HCEC 1CT (cell line): ENCODE measurements at places on chromosomes 5 and 9.

- DNase-seq = no peak
Observed at GRCh38 chr5:95617057-95617456, 2.8 kb upstream of the GPR150 start.

- DNase-seq = peak; percentile 95
Observed at GRCh38 chr9:107749787-107750444, 260.3 kb upstream of the KLF4 start.

DNA sequence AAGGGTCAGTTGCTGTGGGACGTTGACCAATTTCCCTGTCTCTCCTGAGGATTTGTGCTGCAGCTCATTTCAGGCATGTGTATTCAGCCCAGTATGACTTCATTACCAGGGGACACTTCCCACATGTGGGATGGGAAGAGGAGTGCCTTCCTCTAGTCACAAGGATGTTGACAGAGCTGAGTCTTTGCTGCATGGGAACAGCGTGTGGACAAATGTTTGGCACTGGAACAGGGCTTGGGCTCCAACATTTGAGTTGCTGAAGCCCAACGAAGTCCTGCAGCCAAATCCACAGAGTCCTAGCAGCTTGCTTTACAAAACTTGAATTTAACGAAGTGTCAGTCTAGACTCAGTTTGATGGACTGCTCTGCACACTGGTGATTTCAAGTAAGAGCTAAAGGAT lies 283.2 kb downstream of the SH3GL2 start:
- DNase-seq = no peak

DNA sequence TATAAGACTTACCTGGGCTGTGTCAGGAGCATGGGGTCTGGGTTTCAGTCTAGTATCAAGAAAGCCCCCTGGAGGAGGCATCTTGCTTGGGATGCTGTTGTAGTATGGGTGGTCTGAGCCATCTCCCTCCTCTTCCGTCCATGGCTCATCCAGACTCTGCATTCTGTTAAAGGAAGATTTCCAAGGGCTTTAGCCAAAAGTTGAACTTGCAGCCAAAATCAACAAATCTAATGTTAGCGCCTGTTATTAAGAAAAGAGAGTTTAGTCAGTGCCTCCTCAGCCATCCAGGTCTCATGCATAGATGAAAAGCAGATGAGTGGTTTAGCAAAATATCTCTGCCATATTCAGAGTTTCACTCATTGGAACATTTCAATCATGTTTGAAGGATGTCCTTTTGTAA lies 55.6 kb downstream of the S1PR3 start:
- DNase-seq = no peak

DNA sequence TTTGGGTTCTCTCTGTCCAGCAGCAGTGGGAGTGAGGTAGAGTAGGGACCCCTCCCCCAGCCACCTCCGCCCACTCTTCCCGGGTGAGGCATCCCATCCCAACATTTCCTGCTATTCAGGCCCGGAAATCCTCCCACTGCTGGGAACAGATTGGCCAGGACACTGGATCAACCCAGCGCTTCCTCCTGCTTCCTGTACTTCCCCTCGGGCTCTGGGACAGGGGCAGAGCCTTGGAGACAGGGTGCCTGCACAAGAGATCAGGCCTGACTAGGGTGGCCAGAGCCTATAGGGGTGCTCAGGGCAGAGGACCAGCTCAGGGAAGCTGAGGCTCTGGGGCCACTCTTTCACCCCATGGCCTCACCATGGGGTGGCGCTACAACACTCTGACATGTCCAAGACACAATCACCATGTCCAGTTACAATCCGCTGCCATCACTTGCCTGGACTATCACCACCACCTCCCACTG lies 14.5 kb downstream of the SH2D3C start:
- DNase-seq = no peak

GRCh38 chr9:18861609-18862544 lies 171.1 kb downstream of the SAXO1 start:
- DNase-seq = no peak

- no peak for DNase-seq
Observed at GRCh38 chr9:36135741-36136271, 727 bp upstream of the GLIPR2 start.

GRCh38 chr9:130188860-130189481 lies 16.8 kb downstream of the NCS1 start:
- DNase-seq = no peak

DNA sequence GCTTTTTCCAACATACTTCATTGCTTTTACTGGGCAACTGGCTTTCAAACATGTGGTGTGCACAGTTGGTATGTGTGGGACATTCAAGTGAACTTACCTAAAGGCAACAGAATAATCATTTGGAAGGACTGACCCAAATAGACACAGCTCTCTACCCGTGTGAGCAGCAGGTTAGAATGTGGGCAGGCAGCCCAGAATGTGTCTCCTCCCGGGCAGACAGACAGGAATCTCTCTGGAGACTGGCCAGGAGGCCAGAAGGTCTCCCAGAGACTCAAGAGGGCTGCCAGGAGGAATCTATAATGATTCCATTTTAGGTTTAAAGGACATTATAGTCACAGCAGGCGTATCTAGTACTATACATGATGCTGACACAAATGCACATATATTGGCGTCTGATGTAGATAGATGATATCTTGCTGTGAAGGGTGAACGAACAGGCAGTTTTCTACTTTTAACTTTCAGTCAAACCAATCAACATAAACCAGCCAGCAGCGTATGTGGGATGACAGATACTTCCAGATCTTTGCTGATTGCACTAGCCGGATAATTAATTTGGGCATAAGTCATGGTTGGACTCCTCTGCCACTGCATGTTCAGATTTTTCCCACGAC lies 297.4 kb upstream of the ZNF608 start:
- DNase-seq = peak; percentile 53

GRCh38 chr5:34022121-34022705 lies 14.4 kb upstream of the AMACR start:
- peak; percentile 15 for DNase-seq

- peak; percentile 20 for DNase-seq
Observed at GRCh38 chr5:15752663-15753285, 252.8 kb downstream of the FBXL7 start.

GRCh38 chr9:94517254-94517653 lies 37.6 kb upstream of the PCAT7 start:
- no peak for DNase-seq

GRCh38 chr5:145495741-145496140 lies 339.4 kb downstream of the PRELID2 start:
- peak; percentile 89 for DNase-seq

DNA sequence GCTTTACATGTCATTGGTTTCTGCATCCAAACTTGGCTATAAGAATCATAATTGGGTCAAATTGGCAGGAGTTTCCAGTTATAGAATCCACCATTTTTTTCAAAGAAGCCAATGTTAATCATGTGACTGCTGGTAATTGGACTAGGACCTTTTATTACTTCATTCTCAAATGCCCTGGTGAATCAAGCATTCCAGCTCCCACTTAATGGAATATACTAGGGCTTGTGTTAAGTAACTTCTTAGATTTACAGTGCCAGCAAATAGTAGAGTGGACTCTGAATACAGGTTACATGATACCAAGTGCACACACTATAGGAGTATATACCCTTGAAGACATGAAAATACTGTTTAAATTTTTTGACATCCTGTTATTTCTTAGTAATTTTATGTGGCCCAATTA lies 96.7 kb downstream of the NUDT12 start:
- peak; percentile 14 for DNase-seq

DNA sequence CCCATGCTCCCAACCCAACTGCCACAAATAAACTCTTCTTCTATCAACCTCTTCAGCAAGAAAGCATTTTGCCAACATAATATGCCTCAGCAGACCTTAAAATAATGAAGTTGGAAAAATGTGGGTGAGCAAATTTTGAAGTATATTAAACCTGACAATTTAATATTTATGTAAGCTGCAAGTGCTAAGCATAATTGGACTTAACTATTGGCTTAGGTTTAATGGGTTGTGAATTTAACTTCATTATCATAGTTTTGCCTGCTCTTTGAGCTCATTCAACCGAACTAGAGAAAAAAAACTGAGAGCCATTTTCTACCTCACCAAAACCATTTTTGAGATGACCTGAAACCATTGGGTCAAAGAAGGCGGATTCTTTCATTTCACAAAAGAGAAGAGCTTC lies 805.5 kb upstream of the DMAC1 start:
- DNase-seq = no peak

GRCh38 chr5:21121213-21121612 lies 1133.2 kb upstream of the CDH18 start:
- DNase-seq = no peak

GRCh38 chr5:151223447-151224264 lies at the start of gene CCDC69:
Gene CCDC69, minus strand, starts transcription at chr5:151224092. Its CDS starts 122 bp downstream, at chr5:151223970.
- peak; percentile 57 for DNase-seq

- DNase-seq = no peak
Observed at GRCh38 chr5:37847978-37848425, 8.2 kb upstream of the GDNF start.

DNA sequence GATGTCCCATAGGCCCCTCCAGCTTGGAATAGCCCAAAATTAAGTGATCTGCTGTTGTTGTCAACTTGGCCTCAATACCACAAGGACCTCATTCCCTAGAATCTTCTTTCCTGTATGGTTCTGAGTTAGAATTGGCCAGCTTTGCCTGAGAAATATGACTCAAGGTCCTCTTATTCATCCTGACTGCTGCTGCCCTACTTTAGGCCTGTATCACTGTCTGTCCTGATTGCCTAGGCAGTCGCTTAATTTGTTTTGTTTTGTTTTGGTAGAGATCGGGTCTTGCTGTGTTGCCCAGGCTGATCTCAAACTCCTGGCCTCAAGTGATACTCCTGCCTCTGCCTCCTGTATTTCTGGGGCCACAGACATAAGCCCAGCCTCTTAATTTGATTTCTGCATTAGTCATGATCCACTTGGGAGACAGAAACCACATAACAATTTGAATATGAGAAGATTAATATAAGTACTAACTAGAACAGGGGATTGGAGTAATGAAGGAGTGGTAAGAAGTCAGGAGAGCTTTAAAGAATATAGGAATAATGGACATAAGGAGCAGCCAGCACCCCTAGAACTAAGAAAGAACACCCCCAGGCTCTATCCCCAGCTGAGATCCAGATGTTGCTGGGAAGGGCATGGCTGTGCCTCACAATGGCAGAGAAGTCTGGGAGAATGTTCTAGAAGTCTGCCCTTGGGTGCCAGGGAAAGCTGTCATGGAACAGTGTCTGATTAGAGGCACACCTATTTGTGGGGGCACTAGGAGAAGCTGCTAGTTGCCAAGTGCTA lies 4.6 kb downstream of the TEX53 start:
- peak; percentile 53 for DNase-seq

DNA sequence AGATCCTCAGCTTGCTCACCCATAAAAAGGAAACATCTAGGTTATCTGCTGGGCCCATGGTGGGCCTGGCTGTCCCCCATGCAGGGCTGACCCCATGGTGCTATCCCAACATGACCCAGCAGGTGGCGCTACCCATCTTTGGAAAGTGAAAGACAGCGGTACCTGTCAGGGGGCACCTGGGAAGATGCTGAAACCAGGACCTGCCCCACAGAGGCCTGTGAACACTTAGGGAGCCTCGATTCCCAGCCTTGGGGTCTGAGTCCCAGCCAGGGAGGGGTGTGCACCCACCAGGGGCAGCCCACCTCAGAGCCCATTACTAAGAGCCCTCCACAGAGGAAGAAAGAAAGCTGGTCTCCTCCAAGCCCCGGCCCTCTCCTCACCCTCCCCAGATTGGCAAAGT lies 46.6 kb upstream of the IPPK start:
- no peak for DNase-seq

DNA sequence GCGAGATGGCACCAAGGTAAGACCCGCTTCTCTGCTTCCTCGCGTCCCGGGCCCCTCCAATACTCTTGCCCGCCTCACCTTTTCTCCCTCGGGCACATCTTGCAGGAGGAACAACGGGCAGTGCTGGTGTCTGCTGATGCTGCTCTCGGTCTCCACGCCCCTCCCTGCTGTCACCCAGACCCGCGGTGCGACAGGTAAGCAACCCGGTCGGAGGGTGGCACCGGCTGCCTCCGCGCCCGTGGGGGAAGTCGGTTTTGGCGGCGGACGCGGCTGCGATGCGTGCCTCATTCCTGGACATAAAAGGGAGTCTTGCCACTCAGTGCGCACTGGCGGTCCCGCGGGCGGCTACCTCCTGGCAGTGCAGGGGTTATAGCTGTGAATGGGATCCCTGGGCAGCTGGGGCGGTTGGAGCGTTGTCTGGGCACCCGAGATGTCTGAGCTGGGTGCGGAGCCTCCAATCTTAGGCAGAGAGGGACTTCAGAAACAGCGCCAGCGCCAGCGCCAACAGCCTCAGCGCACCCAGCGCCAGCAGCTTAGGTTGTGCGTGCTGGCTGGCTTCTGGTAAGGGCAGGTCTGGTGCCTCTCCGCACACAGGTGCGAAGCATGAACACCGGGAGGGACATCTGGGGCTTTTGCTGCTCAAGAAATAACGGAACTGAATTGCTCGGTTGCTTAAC lies 488 bp downstream of the COL15A1 start:
- no peak for DNase-seq

DNA sequence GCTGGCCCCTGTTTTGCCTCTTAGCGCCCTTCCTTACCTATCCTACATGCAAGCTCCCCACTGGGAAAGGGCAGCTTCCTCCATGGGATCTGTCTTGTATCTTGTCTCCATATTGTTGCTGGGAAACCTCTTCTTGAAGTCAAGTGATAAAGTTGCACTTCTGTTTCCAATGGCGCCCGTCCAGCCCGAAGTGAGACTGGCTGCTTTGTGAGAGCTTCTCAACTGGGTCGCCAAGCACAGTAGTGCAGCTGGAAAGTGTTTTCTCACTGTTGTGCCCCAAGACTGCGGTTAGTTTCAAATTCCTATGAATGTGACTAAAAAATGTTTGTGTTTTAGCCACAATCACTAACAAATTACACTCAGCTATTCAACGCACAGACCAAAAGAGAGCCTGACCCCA lies 506.6 kb upstream of the MPDZ start:
- DNase-seq = no peak

- no peak for DNase-seq
Observed at GRCh38 chr9:75599126-75599525, 291.3 kb upstream of the PCSK5 start.

GRCh38 chr9:88521308-88521707 lies 13.7 kb upstream of the NXNL2 start:
- DNase-seq = no peak

- DNase-seq = peak; percentile 97
Observed at GRCh38 chr9:35510754-35511428, 21.0 kb downstream of the RUSC2 start.

DNA sequence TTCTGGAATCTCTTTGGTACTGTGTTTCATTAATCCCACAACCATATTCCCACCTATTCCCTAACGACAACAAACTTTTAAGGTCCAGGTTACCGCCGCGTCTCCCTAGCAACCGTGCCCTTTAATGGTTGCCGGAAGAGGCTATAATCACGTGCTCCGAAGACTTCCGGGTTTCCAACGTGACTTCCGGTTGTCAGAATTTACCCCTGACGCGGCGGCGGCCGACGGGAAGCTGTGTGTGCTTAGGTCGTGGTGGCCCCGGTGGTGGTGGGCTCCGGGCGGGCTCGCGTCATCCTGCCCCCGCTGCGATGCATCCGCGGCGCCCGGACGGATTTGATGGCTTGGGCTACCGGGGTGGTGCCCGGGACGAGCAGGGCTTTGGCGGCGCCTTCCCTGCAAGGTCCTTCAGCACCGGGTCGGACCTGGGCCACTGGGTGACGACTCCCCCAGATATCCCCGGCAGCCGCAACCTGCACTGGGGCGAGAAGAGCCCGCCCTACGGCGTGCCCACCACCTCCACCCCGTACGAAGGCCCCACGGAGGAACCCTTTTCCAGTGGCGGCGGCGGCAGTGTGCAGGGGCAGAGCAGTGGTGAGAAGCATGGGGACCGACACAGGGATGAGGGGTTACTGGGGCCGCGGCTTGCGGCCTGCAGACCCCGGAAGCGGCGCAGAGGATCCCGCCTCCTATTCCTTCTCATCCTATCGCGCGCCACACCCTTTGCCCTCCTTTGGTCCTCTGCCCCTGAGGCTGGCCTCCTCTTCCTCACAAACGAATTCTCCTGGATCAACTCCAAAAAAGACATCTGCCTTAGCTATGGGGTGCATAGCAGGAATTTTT lies at the start of gene SLC25A46:
Gene SLC25A46, plus strand, starts transcription at position 196 of the 840 bp plus-strand sequence. Its CDS starts 113 bp downstream, at position 309.
- peak; percentile 88 for DNase-seq
